ENCODE measurements at places on chromosomes 16 and 17.

GRCh38 chr17:65742403-65743307 lies 181.2 kb upstream of the AXIN2 start:
- DNase-seq, result no peak

- DNase-seq, result no peak
These were observed 1554.6 kb downstream of the CDH8 start for GRCh38 chr16:60481591-60481990.

- no peak for DNase-seq
These were observed 646 bp downstream of the KIF22 start for GRCh38 chr16:29790949-29791844.

GRCh38 chr16:75952124-75952523 lies 225.8 kb upstream of the CPHXL start:
- no peak for DNase-seq

GRCh38 chr17:68461122-68461539 lies 3.8 kb upstream of the WIPI1 start:
- DNase-seq, result no peak

DNA sequence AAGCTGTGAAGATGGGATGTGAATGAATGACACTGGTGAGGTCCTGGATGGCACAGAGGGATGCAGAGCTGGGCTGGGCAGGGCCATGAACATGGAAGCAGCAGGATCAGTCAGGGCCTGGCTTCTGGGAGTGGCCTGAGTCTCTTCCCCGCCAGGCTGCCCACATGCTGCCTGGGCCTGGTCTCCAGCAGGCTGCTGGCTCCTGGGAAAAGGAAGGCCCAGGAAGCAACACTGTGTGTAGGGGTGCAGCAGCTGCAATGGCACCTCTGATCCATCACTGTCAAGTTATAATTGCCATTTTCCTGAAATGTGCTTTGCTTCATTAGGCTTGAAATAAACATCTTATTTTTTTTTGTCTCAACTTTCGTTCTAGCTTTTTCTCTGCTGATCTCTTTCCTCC lies 260.2 kb upstream of the N4BP1 start:
- DNase-seq, result no peak

DNA sequence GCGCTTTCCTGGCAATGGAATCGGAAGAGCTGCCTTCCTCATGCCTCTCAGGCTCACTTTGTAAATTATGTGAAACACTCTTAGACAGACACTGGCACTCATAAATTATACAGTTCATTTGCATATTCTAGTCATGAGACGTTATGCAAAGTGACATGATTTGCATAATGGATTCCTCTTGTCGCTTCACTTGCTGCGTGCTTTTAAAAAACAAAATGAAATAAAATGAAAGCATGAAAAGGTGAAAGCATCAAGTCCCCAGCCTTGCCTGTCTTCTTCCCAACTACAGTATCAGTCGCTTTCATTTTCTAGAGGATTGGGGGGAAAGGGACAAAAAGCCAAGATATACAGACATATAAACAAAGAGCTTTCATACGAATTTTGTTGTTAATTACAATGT lies 252.8 kb upstream of the PMFBP1 start:
- no peak for DNase-seq

DNA sequence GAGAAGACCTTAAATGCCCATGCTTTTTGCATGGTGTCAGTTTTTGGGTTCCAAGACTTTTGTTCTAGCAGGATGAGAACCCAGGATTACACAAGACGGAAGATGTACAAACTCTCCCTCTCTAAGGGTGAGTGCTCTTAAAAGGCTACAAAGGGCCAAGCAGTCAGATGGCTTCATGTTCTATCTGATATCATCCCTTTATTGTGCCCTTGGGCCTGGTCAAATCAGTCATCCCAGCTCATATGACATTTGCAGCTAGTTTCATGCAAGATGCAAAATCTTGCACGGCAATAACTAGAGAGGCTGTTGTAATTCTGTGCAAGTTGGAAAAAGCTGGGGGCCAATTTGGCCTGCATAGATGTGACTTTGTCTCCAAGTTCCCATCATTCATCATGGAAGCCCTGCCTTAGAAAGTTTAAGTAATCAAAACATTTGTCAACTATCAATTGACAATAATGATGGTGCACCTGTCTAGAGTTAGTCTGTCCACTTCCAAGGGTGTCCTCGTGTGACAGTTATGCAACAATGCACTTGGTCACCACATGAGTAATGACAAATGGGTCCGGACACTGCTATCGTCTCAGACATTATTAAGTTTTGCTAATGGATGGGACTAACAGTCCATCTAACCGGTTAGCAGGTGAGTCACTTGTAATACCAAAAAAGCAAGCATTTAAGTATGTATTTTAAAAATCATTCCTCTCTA lies 58.6 kb upstream of the ZFHX3 start:
- no peak for DNase-seq

DNA sequence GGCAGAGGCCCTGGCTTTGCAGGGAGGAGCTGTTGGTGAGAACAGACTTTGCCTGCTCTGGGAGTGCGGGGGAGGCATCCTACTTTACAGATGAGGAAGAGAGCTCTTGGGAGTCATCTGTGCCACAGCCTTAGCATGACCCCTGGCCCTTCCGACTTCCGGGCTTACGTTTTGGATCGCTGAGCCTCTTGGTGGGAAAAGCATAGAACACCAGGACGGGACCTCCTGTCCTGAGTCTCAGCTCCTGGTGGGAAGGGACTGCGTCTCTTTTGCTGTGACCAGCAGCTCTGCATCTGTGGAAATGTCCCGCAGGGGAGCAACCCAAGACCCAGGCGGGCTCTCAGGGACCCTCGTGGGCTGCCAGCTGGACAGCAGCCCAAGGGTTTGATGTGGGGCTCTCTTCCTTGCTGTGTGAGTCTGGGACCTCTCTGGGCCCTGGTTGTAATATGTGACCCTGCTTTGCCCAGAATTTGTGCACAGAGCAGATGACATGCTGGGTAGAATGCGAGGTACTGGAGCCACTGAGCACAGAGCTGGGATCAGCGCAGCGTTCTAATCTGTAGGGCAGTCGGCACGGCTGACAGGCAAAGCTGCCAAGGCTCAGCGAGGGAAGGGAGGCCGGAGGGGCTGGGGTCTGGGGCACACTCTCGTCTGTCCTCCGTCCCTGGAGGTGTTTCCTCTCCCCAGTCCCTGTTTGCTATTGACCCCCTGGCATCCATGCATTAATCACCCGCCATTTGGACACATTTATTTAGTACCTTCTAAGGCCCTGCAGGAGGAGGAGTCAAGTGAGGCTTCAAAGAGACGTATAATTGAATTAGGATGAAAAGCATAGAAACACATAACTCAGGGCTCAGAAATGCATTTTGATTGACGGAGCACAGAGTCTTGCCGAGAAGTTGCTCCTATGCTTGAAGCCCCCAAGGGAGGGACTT lies 64.0 kb downstream of the NT5M start:
- no peak for DNase-seq

- DNase-seq, result no peak
These were observed 54.5 kb downstream of the PRMT7 start for GRCh38 chr16:68365167-68365817.

DNA sequence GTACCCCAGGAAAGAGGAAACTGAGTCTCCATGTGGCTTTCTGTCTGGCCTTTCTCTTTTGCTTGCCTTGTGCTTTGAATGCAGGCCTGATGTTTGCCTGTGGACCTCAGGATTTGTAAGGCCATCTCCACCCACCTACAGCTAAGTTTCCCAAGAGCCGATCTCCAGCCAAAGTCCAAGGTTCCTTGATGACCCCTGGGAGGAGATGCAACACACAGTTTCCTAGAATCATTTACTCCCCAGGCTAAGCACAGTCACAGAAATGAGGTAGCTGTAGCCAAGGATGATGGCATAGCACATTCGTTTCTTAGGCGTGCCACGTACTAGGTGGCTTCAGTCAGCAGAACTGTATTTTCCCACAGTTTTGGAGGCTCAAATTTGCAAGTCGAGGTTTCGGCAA lies 595.4 kb downstream of the MAF start:
- DNase-seq, result no peak

DNA sequence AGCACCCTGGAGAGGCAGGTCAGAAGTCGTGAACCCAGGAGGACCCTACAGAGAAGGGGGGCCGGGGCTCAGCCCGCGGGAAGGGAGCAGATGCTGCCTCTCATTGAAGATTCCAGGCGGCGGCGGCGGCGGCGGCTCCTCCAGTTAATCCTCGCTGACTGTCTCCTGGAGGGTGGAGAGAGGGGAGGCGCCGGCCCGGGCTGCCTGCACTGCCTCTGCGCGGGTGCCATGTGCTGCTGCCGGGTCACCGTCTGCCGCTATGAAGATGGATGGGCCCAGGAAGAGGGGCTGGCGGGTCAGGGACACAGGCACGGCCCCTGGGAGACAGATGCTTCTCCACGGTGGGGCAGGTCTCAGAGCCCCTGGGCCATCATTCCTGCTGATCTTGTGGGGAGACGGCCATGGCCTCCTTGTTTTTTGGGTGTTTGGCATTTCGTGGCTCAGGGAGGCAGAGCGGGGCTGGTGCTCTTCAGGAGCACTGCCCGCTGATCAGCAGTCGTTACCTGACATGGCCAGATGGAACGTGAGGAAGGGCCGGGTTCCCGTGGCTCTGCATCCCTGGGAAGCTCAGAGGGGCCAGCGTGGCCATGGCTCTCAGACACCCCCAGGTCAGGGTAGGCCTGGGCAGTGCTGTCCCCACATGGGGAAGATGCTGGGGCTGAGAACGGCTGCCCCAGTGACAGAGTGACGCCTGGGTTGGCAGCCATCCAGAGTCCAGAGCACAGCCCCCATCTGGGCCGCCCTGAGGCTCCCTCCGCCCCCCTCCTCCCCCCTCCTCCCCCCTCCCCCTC lies 36.1 kb downstream of the GINS2 start:
- no peak for DNase-seq

GRCh38 chr17:82959242-82959930 lies 119.6 kb upstream of the ZNF750 start:
- no peak for DNase-seq

- no peak for DNase-seq
These were observed 8.6 kb upstream of the MRC2 start for GRCh38 chr17:62618647-62619416.

All from stimulated activated CD8-positive, alpha-beta memory T cell treated with anti-CD3 and anti-CD28 coated beads, Interleukin-7, amount 100 ng/mL, for 24 hours (primary cell).